NCI-H446 treated with DMSO at 0.1 percent for 48 hours (cell line): ENCODE measurements at places on chromosomes 2 and 18.

DNA sequence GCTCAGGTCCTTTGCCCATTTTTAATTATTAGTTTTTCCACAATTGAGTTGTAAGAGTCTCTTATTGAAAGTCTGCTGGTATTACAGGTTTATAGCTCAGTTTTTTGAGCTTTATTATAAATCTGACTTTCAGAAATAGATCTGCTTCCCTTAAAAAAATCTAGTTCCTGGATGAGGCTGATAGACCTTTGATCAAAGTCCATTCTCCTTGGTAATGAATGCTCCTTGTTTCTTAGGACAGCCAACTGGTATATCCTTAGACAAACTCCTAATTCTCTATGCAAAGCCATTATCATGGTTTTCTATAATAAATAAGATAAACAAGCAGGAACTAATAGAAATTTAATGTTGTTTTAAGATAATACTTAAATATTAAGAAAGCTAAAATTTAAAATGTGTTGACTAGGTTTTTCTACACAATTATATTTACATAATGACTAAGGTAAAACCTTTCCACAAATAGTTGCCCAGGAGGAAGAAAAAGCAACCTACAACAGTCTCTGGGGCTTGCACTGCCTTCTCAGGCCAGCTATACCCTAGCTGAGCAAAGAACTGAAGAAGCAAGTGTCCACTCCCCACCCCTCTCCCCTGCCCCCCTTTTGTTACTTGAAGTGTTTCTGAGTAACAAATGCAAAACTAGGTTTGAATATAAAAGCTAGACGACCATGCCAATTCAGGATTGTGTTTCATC is 16.9 kb downstream of the NT5DC4 start:
- DNase-seq, result no peak

GRCh38 chr18:7723558-7723957 is 156.4 kb downstream of the PTPRM start:
- DNase-seq, result no peak

GRCh38 chr2:21939967-21940366 is 816.2 kb downstream of the TDRD15 start:
- DNase-seq, result no peak

DNA sequence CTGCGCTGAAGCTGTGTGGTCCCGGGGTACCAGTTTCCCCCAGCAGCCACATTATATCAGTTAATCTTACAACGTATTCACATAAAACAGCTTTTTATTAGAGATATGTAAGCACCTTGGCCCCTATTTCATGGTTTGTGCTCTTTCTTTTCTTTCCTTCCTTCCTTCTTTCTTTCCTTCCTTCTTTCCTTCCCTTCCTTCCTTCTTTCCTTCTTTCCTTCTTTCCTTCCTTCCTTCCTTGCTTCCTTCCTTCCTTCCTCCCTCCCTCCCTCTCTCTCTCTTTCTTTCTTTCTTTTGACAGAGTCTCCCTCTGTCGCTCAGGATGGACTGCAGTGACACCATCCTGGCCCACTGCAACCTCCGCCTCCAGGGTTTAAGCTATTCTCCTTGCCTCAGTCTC is 3.7 kb upstream of the METAP1D start:
- no peak for DNase-seq

GRCh38 chr2:46569766-46570165 is 90.4 kb downstream of the TMEM247 start:
- no peak for DNase-seq

DNA sequence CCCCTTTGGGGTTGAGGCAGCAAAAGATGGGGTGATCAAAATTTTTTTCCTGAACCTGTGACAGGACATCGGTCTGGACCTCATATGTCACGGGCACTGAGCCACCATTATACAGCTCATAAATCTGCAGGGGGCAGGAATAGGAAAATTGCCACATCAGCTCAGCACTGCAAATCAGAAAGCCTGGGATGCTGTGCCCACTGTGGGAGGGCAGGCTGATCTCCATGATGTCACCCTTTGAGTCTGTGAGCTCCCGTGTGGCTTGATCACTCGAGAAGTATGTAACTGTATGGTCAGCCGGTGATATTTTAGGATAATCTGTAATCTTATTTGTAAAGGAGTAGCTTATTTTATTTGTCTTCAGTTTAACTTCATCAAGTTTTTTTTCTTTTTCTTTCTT is 17.7 kb upstream of the CRYBA2 start:
- DNase-seq, result no peak

- no peak for DNase-seq
Observed at GRCh38 chr2:46183426-46183825, 113.8 kb upstream of the EPAS1 start.

DNA sequence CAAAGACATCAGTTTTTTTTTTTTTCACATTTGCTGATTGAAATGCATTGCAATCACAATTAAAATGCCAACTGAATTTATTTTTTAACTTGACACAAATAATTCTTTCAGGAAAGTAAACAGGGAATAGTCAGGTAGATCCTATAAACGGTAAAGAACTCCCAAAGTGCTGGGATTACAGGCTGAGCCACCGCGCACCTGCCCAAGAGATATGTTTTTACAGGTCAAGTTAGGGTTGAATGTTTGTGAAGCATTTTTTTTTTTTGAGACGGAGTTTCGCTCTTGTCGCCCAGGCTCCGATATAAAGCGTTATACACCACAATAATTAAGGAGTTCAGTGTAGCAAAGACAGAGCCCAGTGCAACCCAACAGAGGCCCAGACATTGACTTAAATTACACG is 15.1 kb downstream of the ITM2C start:
- DNase-seq, result no peak

DNA sequence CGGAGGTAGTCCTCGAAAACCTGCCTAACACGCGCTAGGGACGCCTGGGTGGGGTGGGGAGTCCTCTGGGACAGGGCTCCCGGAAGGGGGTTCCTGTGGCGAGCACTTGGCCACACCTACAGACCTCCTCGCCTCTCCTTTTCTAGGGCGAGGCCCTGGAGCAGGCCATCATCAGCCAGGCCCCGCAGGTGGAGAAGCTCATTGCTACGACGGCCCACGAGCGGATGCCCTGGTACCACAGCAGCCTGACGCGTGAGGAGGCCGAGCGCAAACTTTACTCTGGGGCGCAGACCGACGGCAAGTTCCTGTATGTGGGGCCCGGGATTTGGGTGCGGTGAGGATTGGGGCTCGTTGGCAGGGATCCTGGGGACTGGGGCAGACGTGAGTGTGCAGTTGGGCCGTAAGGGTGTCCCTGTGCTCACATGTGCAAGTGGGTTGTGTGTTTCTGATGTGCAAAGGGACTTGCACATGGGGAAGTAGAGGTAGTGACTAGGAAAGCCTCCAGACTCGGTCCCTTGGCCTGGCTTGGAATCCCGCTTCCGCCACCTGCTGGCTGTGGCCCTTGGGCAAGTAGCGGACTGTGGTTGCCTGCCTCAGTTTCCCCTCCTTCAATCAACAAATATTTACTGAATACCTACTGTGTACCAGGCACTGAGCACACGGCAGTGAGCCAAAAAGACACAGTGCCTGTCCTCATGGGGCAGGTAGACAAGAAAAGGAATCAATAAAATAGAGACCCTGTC is 11.7 kb downstream of the ZAP70 start:
- DNase-seq, result no peak

DNA sequence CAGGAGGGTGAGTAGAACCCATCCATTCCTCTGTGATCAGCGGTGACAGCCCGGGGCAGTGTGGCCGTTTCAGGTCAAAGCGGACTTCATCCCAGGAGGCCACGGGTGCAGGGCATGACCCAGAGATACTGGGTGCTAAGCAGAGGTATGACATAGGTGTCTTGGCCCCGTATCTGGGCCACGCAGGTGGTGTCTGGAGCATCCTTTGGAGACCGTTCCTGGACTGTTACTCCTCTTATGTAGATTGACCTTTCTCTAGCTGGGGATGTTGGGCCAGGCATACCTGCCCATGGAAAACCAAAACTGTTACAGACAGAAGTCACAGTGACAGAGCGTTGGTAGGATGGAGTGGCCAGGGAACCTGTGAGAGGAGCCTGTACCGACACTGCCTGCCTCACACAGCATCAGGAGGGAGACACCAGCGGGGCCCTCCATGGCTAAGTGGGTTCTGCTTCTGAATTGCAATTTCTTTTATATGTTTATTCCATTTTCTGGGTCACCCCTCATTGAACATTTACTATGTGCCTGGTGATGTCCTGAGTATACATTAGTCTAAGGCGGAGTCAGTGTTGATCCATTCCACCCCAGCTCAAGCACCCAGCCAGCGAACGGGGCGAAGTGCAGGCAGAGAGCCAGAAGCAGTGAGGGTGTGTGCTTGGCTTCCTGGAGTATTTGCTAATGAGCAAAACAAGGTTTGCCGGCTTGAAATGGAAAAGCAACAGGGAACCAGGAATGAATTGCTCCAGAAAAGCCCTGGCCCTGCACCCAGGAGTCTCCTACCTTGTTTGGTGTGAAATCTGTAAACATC is 141.7 kb downstream of the SH3RF3 start:
- DNase-seq, result no peak

GRCh38 chr2:175004730-175004979 is 526 bp downstream of the CHN1 start:
- no peak for DNase-seq

DNA sequence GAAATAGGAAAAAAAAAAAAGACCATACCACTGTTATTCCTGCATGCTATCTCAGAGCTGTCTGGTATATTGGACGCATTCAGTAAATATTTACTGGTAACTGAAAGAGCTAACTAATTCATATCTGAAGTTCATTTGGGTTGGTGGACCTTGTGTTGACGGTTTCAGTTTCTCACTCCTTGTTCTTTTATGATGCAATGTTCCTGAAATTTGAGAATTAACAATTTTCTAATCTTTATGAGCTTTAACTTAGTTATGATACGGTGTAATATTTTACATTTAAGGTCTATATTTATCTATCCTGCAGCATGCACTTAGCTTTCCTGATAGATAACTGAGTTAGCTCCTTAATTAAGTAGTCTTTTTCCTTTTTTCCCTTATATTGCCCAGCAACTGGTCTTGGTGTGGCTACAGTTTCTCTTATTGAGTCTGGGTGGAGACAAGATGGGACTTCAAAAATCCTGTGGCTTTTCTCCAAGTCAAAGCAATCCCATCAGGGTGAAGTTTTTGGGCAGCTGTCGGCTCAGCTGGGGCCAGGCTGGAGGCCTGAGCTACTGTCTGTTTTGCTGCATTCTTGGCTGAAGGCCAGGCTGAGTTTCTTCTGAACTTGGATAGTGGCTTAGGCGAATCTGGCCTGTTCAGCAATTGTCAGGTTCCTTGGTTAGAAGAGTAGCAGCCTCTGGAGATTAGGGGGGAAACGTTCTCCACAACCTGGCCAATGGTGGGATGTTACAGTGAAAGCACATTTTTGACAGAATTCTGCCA is 78.4 kb upstream of the MEX3C start:
- DNase-seq, result peak; percentile 87

DNA sequence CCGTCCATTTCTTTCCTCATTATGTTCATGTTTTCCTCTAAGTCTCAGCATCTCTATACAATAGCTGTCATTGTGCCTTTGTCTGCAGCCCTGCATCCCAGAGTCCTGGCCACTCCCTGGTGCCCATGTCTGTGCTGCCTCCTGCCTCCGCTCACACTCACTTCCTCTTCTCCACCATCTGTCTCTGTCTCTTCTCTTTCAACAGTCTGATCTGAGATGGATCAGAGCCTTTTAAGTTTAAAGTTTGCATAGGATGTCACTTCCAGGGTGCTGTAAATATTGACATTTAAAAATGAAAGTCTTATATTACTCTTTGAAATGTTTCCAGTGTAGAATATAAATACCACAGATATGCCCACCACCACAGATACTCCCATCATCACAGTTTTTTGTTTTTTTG is 42.7 kb downstream of the UBE2F start:
- DNase-seq, result no peak

DNA sequence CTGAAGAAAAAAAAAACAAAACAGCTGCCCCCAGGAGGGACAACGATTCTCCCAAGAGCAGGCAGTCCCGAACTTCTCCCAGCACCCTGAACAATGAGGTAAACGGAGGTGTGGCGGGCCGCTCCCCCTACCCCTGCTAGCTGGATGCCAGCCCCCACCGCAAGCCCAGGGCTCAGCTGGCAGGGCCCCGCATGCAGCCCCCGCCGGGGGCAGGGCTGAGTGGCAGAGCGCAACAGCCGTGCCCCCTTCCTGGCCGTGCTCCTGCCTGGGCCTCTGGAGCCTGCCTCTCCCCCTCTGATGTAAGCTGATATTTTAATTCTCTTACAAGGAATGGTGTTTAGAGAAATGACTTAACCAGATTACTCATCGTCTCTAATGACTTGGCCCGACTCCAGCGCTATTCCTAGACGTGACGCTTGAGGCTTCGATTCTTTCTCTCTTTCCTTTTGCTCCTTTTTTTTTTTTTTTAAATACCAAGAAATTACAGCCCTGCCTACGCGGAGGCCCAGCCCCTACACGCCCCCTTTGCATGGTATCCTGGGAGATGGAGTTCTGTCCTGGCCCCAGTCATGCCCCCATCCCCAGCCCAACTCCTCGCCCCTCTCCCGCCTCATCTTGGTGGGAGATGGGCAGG is 4.6 kb upstream of the ARID5A start:
- peak; percentile 94 for DNase-seq

DNA sequence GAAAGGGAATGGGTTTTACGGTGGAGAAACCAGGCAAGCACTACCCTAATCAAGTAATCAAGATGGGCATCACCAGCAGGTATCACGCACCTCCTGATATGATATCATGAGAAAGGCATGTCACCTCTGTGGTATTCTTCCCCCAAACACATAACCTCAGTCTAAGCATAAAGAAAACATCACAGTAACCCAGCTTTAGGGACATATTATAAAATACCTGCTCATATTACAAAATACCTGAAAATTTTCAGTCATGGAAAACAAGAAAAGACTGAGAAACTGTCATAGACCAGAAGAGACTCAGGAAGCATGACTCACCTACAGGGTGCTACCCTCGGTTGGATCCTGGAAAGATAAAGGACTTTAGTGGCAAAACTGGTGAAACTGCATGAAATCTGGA is 30.5 kb downstream of the GCKR start:
- DNase-seq, result no peak

- peak; percentile 57 for DNase-seq
Observed at GRCh38 chr2:238143239-238143951, 4.9 kb downstream of the KLHL30 start.

- no peak for DNase-seq
Observed at GRCh38 chr2:48369971-48370370, 160.0 kb upstream of the STON1 start.

- DNase-seq, result no peak
Observed at GRCh38 chr2:238042849-238043584, 17.8 kb upstream of the SCLY start.

GRCh38 chr2:136126021-136126420 is 8.1 kb upstream of the CXCR4 start:
- no peak for DNase-seq

DNA sequence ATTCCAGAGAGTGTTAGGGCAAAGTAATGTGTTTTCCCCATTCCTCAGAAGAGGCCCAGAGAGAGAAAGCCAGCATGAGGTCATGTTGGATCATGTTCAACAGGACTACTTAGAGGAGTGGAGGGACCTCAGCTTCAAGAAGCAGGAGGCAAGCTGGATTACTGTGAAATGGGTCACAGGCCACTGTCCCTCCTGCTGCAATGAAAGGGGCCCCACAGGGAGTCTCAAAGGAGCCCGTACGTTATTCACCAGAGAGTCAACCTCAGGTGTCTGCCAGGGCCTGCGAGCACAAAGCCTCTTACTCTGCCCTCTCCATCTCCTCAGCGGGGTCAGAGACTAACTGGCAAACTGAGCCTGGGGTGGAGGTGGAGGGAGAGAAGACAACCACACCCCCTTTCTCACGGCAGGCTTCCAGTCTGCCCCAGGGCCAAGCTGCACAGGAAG is 27.2 kb upstream of the ACYP2 start:
- DNase-seq, result no peak

GRCh38 chr2:100053087-100053885 is 89.1 kb downstream of the AFF3 start:
- no peak for DNase-seq
